ENCODE measurements at places on chromosomes 4 and X.

DNA sequence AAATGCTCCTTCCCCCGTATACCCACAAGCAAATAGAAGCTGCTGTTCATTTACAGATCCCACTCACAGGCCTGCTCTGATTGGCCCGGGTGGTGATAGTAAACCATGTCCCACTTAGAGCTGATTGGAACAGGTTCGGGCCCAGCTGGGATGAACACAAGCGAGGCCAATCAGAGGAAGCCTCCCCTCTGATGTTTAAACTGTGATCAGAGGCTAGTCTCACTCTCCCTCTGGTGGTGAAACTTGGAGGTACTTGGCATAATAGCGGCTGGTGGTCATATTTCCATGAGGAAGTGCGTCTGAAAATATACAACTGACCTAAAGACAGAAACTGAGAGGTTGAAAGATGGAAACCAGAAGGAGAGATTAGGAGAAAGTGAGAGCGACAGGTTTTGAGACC, 51.5 kb upstream of the TRPC3 start:
- DNase-seq, result peak; percentile 7

GRCh38 chr4:53490965-53491622, 100.2 kb downstream of the LNX1 start:
- DNase-seq, result peak; percentile 49

GRCh38 chr4:182555997-182556418, 312.8 kb downstream of the TENM3 start:
- no peak for DNase-seq

GRCh38 chrX:31213941-31214340, 142.1 kb upstream of the FTHL17 start:
- no peak for DNase-seq

DNA sequence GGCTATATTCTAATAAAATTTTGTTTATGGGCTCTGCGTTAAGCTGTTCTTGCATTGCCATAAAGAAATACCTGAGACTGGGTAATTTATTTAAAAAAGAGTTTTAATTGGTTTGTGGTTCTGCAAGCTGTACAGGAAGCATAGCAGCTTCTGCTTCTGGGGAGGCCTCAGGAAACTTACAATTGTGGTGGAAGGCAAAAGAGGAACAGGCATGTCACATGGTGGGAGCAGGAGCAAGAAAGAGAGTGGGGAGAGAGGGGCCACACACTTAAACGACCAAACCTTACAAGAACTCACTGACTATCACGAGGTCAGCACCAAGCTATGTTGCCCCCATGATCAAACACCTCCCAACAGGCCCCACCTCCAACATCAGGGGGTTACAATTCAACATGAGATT, 74.0 kb downstream of the FHDC1 start:
- no peak for DNase-seq

DNA sequence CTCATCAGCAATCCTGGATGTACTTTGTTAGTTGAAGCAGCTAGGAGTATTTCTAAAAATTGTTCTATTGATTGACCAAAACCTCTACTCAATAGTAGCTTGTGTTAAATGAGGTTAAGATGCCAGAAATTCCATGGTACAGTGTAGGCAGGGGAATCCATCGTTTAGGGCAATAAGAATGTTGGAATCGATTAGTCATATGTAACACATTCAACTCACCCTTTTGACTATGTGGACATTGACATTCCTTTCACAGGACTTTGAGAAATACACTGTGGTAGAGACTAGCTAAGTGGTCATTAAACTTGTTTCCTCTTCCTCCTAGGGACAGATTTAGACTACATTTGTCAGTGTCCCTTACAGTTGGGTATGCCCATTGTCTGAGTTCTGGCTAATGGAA, 40.2 kb downstream of the KDM5C start:
- no peak for DNase-seq

GRCh38 chr4:8200302-8200975, 1.3 kb downstream of the SH3TC1 start:
- DNase-seq, result no peak

GRCh38 chrX:31222946-31223345, 151.1 kb upstream of the FTHL17 start:
- DNase-seq, result no peak

GRCh38 chrX:8084006-8084405, 87.1 kb downstream of the VCX2 start:
- DNase-seq, result peak; percentile 88

GRCh38 chr4:98536631-98537030, 121.8 kb downstream of the TSPAN5 start:
- no peak for DNase-seq

DNA sequence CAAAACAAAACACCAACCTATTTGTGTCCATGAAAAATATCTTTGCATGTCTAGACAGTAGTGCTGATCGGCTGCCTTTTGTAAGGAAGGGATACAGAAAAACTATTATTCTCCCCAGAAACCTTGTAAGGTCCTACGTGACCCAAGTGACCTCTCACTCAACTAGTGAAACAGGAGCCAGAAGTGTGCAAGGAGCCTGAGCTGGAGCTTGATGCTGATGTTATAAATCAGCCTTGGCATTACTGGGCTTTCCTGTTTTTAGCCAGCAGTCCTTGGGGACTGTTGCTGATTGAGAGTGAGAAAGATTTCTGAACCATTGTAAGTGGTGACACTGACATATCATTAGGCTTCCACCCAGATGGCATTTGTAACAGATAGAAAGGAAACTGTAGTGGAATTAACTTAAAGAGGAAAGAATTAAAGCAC, 100.8 kb upstream of the LIMCH1 start:
- DNase-seq, result no peak

DNA sequence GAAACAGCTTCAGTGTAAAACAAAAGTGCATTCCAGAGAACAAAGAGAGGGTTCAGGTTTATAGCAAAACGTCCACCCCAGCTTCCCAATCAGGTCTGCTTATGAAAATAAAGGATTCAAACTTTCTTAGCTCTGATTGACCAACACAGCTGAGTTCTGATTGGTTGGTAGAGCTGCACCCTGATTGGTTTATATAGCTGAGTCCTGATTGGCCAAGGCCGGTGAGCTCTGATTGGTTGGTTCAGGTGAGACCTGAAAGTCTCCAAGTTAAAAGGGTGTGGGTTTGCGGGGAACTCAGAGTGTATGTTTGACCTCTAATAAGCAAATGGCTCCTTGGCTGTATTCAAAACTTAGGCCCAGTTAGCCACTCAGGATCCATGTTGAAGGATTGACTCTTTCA, 20.9 kb downstream of the CLRN2 start:
- no peak for DNase-seq

DNA sequence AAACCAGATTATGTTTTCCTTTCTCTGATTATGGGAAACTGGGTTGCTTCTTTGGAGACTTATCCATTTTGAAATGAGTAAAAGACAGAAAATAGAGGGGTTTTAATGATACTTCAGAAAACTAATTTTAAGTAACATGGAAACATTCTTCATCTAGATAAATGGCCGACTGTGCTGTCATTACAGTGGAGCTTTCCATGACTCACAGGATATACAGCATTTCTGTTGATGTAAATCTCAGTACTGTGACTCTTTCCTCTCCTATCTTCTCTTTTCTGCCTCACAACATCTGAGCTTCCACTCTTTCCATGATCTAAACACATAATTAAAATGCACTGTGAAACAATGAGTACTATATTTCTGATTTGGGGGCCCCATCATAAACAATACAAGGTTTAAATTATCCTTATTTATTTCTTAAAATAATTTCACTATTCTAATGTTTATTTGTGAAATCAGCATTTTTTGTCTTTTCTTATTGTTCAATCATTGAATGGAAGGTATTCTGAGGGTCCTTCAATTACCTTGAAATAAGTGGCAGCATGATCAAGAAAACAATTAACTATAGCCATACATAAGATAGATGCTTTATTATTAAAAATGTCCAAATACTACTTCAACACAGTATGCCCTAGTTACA, 19.3 kb downstream of the SEC24D start:
- no peak for DNase-seq

DNA sequence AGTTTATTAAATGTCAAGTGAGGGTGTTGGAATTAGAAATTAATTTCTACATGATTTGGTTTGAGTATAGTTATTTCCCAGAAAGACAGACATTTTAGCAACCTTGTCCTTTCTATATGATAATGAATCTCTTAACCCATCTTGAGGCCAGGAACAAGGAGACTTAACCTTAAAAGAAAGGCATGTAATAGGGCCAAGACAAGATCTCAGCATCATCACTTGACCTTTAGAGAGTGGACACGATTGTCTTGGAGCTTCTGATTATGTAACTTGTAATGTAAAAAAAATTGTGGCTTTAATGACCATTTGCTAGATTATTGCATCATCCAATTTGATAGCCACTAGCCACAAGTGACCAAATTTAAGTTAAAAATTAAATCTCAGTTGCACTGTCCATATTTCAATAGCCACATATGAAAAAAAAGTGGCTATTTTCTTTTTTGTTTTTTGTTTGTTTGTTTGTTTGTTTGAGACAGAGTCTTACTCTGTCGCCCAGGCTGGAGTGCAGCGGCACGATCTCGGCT, 13.5 kb upstream of the FOXO4 start:
- no peak for DNase-seq

DNA sequence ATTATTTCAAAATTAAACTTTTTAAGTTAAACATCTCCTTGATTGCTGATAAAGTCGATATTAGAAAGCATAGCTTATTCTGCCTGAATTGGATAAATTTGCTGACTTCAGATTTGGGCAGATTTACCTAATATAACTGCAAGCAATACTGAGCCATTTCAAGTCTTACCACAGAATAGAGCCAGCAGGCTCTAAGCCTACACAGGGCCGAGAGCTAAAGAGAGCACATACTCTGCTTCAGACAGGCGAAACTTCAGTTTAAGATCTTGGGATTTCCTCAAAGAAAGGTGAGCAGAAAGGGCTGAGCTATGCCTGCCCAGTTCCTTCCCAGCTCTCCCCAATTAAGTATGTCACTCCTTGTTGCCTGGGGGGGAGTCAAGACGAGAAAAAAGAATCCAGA, 240.6 kb upstream of the NOCT start:
- DNase-seq, result no peak

GRCh38 chr4:188246488-188246887, 107.2 kb downstream of the TRIML1 start:
- DNase-seq, result no peak

DNA sequence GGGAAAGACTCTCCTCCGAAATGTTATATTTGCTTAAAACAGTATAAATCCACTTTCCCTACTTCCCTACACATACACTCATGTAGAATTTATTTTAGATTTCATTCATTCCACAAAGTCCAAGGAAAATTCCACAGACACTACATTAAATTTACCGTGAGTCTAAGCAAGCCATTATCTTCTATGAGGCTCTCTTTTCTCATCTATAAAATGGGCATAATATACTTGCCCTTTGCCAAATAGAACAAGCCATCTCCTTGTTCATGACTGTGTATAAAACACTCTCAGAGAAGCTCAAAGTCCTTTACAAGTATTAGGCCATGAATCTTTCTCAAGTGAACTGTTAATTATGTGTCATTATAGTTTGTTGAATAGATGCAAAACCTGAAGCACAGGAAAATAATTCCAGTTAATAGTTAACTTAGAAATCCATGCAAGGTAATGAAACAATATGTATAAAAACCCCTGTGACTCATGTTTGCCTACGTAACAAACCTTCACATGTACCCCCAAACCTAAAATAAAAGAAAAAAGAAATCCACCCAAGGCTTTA, 10.7 kb downstream of the TEC start:
- DNase-seq, result no peak

GRCh38 chr4:7742807-7743280, 196.8 kb downstream of the AFAP1 start:
- no peak for DNase-seq

DNA sequence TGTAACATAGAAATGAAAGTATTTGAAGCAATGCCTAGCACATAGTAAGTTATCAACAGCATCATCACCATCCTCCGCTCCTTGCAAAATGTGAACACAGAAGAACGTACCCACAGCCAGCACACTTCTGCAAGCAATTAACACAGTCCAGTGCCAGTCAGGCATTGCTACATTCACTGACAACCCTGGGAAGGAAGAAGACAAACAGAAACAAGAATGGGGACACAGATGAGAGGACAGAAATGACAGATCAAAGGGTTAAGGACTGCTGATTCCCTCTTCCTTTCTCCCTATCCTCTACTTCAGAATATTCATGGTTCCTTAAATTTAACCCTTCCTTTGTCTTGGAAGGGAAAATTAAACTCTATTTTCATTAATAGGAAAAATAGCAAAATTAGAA, 53.1 kb downstream of the CHM start:
- DNase-seq, result no peak

- DNase-seq, result no peak
These were observed 70.1 kb downstream of the PRSS12 start for GRCh38 chr4:118282692-118283091.

- no peak for DNase-seq
These were observed 101.4 kb upstream of the PDE5A start for GRCh38 chr4:119729835-119730670.

DNA sequence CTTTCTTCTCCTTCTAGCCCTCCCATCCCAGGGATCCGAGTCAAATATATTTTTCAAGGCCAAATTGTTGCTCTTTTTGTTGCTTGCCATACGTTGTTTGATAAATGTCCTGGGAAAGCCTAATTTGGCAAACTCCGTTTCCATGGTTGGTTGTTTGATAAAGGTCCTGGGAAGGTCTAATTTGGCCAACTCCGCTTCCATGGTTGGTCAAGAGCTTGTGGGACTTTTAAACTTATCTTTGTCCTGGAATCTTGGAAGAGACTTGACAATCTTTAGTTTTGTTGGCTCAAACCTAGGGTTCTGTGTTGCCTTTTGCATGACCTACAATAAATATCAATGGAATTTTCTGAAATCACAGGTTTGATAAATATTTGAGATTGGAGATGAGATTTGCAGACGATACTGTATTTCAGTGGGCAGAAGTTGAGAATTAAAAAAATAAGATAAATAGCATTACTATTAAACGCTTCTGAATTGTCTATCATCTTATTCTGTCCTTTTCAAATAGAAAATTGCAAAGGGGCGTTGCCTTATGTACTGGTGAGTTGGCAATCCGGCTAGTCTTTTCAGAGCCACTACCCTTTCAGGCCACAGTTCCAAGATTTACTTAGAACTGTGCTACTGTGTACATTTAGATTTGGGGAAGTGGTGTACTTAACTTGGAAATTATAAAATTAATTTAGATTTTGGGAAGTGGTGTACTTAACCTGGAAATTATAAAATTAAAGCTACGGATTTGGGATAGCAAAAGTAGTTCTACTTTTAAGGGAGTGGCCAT, 804 bp downstream of the OSTC start:
- peak; percentile 4 for DNase-seq

- peak; percentile 4 for DNase-seq
These were observed 56.4 kb upstream of the SPANXN1 start for GRCh38 chrX:145190801-145191389.

GRCh38 chr4:148445071-148445859, 3.1 kb upstream of the NR3C2 start:
- peak; percentile 3 for DNase-seq

- no peak for DNase-seq
These were observed 33.8 kb upstream of the FGFBP2 start for GRCh38 chr4:15996773-15997172.

GRCh38 chrX:154597221-154597620, 12.3 kb downstream of the CTAG1A start:
- no peak for DNase-seq

GRCh38 chr4:78656968-78657445, 105.4 kb downstream of the ANXA3 start:
- no peak for DNase-seq
